Body of pancreas (tissue), 4 donors: ENCODE measurements at places on chromosomes 7 and 10. TPM values are rescaled to one million over a fixed set of nuclear protein-coding genes. Genes with fewer than 3 reads are reported as not detected.

Gene NPY4R2
- not detected for total RNA-seq

Gene IDI1
- total RNA-seq, result 20.4 TPM

Gene GIMAP2
- 0.66 TPM for total RNA-seq

GRCh38 chr10:100830728-100831111, 82.0 kb upstream of the SLF2 start:
- DNase-seq, result no peak

DNA sequence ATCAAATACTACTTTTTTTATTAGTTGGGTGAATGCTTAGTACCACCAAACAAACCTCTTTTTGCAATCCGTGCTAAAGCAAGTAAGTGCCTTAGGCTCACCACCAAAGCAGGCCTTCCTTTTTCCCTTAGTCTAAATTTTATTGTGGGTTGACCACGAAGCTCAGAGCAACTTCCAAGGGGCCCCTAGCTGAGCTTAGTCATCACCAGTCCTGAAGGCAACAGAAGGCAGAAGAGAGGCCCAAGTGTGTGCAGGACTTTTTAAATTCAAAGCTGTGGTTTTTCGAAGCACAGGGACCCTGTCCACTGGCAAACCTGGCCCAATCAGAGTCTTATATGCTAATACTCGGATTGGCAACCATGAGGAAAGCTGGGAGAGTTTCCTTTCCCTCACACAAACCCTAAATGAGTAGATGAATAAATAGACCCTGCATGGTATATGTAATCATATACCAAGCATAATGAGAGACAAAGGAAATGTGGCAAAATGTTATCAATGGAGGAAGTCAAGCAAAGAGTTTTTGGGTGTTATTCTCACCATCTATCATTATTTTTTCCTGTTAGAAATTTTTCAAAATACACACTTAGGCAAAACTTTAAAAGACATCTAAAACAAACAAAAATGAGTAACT, 453.2 kb upstream of the GALNT17 start:
- DNase-seq, result no peak

- DNase-seq, result no peak
Observed at GRCh38 chr10:5645944-5646617, 20.3 kb downstream of the ASB13 start.

DNA sequence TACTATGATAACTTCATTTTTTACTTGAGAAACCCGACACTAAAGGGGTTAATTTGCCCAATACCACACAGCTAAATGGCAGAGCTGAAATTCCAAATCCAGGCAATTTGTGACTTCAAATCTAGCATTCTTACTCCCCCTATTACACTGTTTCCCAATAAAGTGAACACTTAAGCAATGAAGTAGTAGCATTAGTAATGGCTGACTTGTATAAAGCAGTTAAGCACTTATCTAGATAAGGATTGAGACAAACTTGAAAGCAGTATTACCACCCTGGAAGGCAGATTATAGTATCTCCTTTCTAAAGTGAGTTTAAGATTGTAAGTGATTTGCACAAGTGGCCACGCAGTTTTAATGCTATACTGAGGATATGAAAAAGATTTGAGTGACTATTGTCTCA, 39.3 kb downstream of the WASL start:
- DNase-seq, result no peak
